CD4-positive, CD25-positive, alpha-beta regulatory T cell (primary cell): ENCODE measurements at places on chromosomes 6 and 20. TPM values are rescaled to one million over a fixed set of nuclear protein-coding genes. Genes with fewer than 3 reads are reported as not detected.

DNA sequence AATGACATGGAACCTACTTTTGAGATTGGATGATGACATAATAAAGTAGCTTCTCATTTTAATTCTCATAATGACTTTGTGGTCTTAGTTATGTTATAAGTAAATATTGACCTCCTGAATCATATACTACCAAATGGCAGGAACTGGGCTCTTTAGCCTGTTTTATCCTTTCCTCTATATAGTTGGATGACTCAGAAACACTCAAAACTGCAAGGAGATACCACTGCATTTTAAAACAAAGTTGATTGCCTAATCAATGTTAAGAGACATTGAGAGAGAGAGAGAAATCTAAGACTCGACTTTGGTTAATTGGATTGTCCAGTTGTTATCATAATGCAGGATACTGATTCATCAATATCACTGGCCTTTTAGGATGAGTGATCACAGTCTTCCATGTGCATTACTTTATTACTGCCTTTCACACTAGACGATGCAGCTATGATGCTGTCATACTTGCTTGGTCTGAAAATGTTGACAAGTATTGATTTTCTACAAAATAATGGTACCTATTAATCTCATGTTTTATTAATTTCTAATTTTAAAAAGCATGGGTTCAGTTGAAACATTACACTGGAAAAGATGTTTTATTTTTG, 320.0 kb downstream of the NKAIN2 start:
- DNase-seq: no peak

The VPS52 gene
- 70.6 TPM for total RNA-seq

The PIGT gene
- 137 TPM for total RNA-seq

DNA sequence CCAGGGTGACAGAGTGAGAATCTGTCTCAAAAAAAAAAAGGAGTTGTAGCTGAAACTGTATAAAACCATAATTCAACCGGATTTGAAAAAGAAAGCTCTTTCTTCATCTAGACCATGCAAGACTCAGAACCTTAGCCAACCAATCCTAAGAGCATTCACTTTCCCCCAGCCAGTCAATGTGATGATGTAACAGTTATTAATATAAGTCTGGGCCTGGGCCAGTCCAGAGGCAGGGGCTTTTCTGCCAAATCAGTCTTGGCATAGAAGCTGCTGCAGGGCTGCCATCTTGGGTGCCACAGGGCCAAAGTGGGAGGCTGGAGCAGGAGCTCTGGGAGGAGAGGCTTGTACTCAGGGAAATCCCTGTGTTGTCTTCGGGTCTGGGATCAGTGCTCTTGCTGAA, 288.4 kb downstream of the CLIC5 start:
- no peak for DNase-seq

GRCh38 chr6:170516783-170517616, 36.1 kb downstream of the PSMB1 start:
- peak; percentile 66 for DNase-seq

GRCh38 chr20:10370091-10370887, 63.7 kb downstream of the MKKS start:
- no peak for DNase-seq

- no peak for DNase-seq
Measured at GRCh38 chr6:43823879-43824702, 54.1 kb downstream of the VEGFA start.

The FOXQ1 gene
- total RNA-seq: not detected
